AG20443 (cell line): ENCODE measurements at places on chromosomes 3 and 15.

DNA sequence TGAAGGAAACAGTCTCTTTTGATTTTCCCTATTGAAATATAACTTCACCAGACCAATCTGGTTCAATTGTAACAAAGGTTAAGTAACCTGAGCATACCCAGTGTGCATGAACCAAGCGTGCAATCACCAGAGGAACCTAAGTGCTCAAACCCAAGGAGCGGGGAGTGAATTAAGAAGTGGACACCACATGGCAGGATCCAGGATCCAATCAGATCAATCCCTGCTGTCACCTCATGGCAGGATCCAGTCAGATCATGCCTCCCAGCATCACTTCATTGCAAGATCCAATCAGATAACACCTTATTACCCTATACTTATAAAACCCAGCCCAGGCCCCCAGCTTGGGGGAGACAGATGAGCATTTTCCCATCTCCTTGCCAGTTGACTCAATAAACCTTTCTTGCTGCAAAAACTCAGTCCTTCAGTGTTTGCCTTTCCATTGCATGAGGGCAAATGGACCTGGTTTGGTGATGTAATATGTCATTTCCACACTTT is 38.9 kb upstream of the RNU6-1 start:
- DNase-seq: no peak

DNA sequence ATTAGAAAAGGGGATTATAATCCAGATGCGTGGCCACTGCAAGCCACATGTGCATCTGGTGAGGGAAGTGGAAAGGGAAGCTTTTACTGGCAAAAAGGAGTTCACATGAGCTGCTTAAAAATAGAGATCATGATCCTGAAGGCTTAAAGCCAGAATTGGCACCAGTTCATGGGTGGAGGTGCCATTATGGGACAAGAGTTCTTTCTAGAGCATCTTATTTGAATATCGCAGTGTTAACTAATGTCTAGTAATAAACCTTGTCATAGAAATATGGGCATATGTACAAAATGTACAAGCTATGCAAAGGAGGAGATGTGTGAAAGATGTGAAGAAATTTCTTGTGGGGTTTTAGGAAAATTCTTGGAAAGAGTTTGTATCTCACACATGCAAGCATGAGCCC is 178.4 kb upstream of the CBLB start:
- no peak for DNase-seq

- peak; percentile 55 for DNase-seq
Measured at GRCh38 chr15:68479870-68480269, 47.9 kb upstream of the ITGA11 start.

GRCh38 chr3:184261270-184261853 is at the start of gene CAMK2N2:
Gene CAMK2N2, minus strand, starts transcription at chr3:184261553. Its CDS starts 268 bp downstream, at chr3:184261285.
- peak; percentile 83 for DNase-seq

DNA sequence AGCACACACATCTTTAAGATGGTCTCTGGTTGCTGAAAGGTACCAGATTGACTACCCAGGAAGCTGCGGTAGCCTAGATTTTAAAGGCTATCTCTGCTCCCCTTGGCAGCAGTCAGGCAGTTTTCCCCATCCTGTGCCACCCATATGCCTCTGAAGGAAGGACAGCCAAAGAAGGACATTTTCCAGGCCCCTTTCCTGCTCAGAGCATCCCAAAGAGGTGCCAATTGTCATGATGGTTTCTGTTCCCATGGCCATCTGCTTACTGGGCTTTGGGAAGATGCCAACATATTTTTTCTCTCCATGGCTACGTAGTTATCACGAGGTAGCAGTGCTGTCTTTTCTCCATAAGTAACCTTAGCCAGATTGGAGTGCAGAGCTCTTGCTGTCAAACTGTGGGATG is 39.7 kb downstream of the UNC13C start:
- no peak for DNase-seq

DNA sequence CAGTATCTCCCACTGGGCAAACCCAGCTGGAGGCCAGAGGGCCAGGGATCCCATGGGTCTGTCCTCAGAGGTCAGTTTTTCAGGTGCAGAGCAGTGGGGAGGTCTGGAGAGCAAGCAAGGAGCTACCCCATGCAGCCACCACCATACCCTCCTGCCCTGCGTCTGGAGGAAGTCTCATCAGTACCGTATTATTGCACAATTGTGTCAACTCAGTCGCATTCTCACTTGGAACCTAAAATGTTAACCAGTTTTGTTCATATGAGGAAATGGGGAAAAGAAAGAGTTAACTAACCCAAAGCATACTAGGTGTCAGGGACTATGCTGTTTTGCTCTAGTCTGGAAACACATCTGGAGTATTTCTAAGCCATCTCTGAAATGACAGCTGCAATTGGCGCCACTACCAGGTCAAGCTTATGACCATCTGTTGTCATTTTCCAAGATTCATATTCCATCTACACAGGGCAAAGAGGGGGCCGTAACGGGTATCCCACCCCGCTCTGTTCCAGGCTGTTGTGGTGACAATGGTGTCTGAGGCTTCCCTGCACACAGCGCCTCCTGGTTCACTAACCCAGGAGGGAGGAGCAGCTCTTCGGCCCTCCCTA is 16.9 kb upstream of the APBA2 start:
- no peak for DNase-seq

GRCh38 chr3:41682382-41682781 is 279.5 kb downstream of the ULK4 start:
- DNase-seq: no peak

GRCh38 chr15:70855764-70856163 is 1.8 kb upstream of the LARP6 start:
- no peak for DNase-seq

DNA sequence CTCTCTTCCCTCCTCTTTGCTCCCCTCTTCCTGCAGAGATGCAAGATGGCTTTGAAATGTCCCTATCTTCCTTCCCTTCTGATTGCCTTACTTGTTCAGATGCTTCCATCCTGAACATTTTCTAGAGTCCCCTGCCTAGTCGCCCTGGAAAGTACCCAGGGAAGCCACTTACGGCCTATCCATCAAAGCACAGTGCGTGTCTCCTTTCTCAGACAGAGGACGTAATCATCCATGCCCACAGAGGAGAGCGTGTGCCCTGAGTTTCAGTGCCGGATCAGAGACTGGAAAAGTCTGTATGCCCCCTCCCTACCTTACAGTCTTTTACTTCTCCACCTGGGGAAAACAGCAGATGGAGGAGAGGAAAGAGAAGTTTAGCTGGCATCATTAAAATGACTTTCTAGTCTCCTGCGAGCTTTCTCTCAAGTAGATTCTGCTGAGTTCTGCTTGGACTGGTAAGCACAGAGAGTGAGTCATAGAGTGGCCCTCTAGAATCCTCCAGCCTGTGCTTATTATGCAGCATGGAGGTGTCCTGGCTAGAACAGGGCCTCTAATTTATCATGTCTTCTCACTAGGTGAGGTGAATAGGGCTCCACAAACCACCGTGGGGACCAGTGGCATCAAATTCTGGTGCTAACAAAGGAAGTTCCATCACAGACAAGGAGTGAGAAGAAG is 114.6 kb downstream of the SLCO3A1 start:
- peak; percentile 47 for DNase-seq

GRCh38 chr3:37673401-37673800 is 188.3 kb upstream of the CTDSPL start:
- DNase-seq: no peak

DNA sequence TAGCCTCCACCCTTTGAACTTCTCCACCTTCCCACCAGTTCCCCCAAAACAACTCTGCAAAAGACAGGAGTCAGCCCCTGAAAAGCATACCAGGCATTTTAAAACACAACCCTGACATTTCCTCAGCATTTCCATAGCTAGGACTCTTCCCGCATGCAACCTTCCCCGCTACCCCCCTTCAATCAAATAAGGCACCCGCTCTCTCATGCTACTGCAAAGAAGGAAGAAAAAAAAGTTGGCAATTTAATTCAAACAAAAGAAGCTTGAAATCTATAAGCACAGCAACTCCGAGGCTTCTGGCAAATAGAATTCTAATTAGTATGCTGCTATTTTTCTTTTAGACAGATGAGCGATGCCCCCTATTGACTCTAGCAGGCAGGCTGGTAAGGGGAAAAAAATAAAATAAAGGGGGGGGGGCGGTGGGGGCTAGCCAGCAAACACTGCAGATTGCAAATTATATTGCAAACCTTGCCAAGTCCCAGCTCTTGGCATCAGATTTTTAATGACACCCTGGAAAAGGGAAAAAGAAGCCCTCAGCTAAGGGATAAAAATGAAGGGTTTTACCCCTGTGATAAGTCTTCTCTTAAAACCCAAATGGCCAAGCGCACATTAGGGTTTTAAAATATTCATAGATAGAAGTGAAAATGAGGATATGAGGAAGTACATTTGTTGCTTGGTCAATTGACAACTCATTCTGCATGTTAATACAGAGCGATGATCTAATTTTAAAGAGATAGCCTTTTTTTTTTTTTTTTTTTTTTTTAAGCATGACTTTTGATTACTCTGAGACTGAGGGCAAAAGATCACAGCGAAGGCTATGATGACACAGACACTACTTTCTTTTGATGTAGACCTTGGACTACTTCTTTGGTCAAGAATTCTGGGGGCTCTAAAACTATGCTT is 255.2 kb downstream of the NR2F2 start:
- peak; percentile 32 for DNase-seq

DNA sequence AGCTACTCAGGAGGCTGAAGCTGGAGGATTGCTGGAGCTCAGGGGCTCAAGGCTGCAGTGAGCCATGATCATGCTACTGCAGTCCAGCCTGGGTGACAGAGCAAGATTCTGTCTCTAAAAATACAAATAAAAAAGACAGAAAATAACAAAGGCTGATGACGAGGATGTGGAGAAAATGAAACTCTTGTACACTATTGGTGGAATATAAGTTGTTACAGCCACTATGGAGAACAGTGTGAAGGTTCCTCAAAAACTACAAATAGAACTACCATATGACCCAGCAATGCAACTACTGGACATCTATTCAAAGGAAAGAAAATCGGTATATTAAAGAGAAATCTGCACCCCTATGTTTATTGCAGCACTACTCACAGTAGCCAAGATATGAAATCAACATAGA is 526.7 kb upstream of the NAALADL2 start:
- DNase-seq: no peak

GRCh38 chr3:152786977-152787681 is 47.8 kb upstream of the P2RY1 start:
- no peak for DNase-seq

- no peak for DNase-seq
Measured at GRCh38 chr15:49439678-49440395, 16.8 kb downstream of the FGF7 start.

DNA sequence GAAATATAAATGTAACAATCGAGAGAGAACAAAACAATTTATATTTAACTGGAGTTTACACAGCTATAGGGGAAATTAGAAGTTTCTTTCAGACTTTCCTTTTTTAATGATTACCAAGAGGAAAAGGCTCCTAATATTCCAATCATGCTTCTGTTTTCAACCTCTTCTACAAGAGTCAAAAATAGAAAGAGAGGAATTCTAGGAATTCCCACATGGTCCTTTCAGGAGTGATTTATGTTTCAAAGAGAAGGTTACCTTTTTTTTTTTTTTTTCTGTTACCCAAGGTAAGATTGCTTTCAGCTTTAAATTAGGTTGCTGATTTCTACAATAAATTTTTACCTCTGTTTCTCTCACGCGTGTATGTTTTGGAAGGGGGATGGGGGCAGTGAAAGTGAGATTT is 355.3 kb upstream of the DCBLD2 start:
- no peak for DNase-seq

DNA sequence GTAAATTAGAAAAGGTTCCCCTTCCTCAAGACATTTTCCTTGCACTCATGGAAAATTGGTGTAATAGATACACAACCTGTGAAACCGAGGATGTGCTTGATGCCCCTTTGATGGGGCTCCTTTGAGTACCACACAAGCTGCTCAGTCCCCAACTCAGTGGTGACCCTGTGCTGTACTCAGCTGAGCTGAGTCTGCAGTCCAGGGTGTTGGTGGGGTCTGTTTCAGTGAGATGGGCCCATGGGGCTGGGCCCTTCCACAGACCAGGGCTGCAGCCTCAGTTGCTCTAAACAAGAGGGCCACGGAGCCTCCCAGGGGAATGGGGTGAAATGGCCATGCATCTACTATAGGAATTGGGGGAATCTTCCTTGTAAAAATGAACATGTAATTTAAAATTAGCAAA is 39.3 kb downstream of the KY start:
- no peak for DNase-seq

DNA sequence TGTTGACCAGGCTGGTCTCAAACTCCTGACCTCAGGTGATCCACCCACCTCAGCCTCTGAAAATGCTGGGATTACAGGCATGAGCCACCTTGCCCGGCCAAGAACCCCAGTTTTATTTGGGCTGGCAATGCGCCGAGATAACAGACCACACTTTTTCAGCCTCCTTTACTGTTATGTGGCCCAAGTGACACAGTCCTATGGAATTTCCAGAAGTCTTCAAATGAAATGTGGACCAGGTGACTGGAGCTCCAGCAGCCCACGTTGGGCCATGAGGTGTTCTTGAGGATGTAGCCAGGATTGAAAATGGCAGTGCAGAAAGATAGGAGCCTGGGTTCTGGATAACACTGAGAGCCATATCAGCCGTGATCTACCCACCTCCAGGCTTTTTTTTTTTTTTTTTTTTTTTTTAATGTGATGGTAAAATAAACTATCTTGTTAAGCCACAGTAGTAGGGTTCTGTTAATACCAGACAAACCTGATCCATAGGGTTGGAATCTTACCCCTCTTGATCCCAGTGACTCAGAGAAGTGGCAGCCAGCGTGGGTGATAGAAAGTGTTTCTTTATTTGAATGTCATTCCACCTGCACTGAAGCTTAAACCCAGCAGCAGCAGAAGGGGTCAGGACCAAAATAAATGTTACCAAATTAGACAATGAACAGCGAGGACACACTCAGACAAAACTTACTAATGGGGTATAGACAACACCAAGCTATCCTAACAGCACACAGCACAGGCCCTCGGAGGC is 55.6 kb downstream of the LHFPL4 start:
- no peak for DNase-seq

DNA sequence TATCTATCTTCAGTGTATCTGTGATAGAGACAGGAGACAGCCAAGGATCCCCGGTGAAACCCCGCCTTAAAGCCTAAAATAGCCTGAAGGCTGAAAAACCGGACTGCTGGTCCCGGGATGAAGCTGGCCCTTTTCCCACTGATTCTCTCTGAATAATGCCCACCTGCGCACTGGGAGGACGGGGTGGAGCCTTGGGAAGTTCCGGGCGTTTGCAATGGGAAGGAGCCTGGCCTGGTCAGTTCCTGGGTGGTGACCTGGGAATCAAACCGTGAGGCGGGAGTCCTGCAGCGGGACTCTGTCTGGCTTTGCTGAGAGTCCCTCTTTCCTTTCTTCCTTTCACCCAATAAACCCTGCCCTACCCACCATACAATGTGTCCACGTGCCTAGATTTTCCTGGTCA is 157.9 kb downstream of the C3orf38 start:
- DNase-seq: no peak

GRCh38 chr3:125186261-125186787 is 26.2 kb downstream of the SLC12A8 start:
- peak; percentile 43 for DNase-seq

GRCh38 chr3:175457301-175457700 is 598.2 kb downstream of the NAALADL2 start:
- DNase-seq: no peak
